ENCODE measurements at places on chromosomes 16 and 17.

- DNase-seq: no peak
Measured at GRCh38 chr16:15567823-15568222, 75.1 kb downstream of the MARF1 start.

GRCh38 chr16:88678224-88678979 lies 7.9 kb downstream of the SNAI3 start:
- DNase-seq: no peak

GRCh38 chr17:42573095-42573494 lies 4.4 kb downstream of the PSMC3IP start:
- DNase-seq: no peak

GRCh38 chr16:79362300-79362970 lies 238.1 kb downstream of the MAF start:
- no peak for DNase-seq

- DNase-seq: no peak
Measured at GRCh38 chr17:58059141-58059540, 24.1 kb upstream of the DYNLL2 start.

GRCh38 chr17:42116705-42117396 lies 4.3 kb downstream of the KAT2A start:
- no peak for DNase-seq

All from caudate nucleus (tissue), 63 donors.